CD4-positive, alpha-beta T cell treated with Interleukin-2 at 100 ng/mL for 4 hours (primary cell): ENCODE measurements at places on chromosomes 3 and 15.

GRCh38 chr3:118472586-118472985 is 562.1 kb downstream of the IGSF11 start:
- no peak for DNase-seq

GRCh38 chr3:123511084-123511483 is 62.2 kb upstream of the ADCY5 start:
- DNase-seq = no peak

DNA sequence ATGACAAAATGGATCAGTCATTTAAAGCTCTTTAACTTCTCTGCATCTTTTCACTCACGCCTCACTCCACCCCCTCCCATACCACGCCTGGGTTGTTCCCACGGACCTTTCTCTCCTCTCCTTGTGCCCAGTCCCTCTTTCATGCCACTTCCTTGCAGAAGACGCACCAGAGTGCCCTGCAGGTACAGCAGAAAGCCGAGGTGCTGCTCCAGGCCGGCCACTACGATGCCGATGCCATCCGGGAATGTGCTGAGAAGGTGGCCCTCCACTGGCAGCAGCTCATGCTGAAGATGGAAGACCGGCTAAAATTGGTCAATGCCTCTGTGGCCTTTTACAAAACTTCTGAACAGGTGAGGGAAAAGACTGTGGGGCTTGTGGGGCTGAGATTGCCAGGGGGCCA is 296.1 kb upstream of the UMPS start:
- no peak for DNase-seq

- DNase-seq = no peak
Measured at GRCh38 chr3:141334627-141335250, 33.6 kb upstream of the ZBTB38 start.

DNA sequence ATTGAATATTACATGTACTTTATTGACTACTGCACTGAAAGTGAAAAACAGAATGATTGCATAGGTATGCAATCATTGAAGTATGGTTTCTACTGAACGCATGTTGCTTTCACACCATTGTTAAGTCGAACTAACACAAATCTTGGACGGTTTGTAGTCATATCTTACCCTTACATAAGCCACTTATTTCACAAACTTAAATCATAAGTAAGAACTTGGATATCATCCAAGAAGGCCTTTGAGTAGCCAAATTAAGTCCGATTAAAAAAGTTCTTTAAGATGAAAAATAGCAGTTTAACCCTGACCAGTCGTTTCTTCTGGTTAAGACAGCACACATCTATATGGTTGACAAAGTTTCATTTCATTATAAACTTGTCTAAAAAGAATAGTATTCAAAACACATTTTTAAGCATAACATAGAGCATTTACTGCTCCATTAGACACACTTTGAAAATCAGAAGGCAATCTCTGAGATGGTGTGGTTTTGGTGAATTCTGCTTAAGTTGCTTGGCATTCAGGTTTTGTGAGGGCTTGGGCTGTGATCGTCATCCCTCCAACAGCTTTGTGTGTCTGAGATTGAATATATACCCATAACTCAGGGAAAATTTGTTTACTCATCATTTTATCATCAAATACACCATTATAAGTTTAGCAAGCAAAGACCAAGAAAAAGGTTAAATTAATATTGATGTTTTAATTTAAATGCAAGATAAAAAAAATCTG is 92.2 kb downstream of the NFKBIZ start:
- no peak for DNase-seq

GRCh38 chr15:67267951-67268941 is 13.7 kb downstream of the IQCH start:
- no peak for DNase-seq

- DNase-seq = no peak
Measured at GRCh38 chr15:70137967-70138366, 40.2 kb upstream of the TLE3 start.

DNA sequence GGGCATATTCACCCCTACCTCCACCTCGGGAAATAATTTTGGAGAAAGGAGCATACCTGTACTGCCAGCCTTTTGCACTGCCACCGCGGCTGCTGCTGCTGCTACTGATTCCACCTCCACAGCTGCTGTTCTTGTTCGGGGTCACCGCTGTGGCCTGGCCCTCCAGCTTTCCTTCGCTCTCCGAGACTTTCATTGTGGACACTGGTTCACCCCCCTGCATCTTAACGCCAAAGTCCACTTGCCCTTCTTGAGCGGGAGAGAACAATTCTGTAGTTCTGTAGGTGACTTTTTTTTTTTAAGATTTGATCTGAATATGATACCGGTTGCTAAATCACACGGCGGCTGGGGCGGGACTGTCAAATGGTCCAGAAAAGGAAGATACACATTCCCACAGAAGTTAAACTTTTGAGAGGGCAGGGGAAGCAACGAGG is 701 bp downstream of the OSBPL11 start:
- DNase-seq = no peak

GRCh38 chr3:70387889-70388288 is 75.5 kb upstream of the MDFIC2 start:
- DNase-seq = no peak

DNA sequence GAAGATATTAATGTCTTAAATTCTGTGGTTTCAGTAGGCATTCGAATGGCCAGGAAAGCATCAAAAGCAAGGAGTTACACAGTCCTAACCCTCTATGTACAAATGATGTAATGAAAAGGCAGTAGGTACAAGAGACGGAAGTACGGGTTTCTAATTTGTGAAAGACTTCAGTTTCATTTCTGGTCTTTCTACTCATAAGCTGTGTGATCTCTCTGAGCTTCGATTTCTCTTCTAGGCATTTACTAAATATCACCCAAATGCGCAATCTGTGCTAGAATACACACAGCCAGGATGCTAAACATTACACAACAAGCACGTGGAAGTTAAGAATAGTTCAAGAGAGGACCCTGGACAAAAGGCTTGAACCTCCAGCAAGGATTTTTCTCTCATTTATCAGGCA is 17.9 kb upstream of the STIMATE start:
- no peak for DNase-seq

- no peak for DNase-seq
Measured at GRCh38 chr15:55965091-55965490, 28.3 kb downstream of the NEDD4 start.

DNA sequence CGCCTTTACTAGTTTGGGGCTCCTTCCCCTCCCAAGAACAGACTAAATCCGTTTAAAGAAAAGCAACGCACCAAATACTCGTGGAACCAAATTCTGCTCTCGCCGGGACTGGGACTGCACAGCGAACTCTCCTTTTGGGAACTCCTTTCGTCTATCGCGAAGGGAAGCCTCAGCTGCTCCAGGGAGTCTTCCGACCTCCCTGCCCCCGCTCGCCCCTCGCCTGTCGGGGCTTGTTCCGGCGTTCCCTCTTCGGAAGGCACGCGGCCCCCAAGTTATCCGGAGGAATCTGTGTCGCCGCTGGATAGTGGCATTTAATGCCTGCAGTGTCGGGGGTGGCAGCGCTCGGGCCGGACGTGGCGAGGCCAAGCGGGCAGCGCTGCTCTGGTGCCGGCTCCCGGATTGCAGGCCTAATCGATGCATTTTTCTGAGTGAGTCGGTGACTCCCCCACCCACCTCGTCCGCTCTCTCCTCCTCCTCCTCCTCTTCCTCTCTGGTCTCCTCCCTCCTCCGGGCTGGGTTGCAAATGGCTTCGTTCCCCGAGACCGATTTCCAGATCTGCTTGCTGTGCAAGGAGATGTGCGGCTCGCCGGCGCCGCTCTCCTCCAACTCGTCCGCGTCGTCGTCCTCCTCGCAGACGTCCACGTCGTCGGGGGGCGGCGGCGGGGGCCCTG is at the start of gene TRIM71:
TRIM71 (plus strand) TSS at position 440 of the 671 bp plus-strand sequence; CDS start at position 524, 84 bp downstream.
- no peak for DNase-seq

DNA sequence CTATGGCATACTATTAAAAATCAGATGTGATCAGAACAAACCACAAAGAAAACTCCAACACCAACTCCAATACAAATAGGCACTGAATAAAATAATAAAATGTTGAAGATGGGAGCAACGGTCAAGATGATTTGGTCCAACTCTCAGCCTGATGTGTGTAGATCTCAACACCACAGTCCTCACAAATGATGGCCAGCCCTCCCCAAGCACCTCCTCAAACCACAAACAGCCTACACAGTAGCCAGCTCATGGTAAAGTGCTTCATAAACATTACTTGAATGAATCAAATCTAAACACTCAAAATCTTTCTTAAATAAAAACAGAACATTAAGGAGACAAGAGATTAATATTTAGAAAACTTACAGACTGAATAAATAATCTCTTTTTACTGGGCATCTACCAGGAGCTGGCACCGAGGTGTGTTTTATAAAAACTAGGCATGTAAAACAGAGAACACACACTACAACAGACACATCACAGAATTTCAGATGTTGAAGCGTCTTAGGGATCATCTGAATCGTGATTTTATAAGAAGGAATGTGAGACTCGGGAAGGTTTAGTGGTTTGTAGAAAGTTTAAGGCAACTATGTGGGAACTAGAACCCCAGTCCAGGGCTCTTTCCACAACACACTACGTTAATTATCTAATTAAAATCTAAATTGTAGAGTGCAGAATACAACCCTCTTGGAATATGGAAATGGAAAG is 102.4 kb downstream of the MYLK start:
- DNase-seq = no peak

DNA sequence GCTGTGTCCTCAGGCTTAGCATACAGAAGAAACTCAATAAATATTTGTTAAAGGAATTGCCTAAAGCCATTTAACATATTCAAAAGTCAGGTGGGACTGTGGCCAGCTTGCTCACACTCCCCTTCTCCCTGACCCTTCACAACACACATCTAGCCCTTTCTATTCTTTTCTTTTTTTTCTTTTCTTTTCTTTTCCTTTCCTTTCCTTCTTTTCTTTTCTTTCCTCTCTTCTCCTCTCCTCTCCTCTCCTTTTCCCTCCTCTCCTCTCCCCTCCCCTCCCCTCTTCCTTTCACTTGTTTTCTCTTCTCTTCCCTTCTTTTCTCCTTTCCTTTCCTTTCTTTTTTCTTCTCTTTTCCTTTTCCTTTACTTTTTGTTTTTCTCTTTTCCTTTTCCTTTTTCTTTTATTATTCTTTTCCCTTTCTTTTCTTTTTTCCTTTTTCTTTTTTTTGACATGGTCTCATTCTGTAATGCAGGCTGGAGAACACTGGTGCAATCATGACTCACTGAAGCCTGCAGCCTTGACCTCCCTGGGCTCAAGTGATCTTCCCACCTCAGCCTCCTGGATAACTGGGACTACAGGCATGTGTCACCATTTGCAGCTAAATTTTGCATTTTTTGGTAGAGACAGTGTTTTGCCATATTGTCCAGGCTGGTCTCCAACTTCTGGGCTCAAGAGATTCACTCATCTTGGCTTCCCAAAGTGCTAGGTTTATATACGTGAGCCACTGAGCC is 377.8 kb downstream of the GRM7 start:
- DNase-seq = no peak

DNA sequence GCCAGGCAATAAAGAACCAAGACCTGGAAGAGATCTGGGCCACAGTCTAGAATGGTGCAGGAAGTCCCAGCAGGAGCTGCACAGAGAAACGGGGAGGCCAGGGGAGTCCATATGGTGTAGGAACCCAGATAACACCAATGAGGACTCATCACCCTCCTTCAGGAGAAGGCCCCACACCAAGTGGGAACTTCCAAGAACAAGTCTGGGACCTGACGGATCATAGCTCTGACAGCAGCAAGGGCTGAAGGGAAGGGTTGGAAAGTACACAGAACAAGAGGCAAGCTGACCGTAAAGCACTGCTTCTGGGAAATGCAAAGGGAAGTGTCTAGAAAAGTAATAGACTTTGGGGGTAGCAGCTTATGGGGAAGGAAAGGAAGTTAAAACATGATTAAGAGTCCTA is 34.5 kb downstream of the ANO10 start:
- no peak for DNase-seq

DNA sequence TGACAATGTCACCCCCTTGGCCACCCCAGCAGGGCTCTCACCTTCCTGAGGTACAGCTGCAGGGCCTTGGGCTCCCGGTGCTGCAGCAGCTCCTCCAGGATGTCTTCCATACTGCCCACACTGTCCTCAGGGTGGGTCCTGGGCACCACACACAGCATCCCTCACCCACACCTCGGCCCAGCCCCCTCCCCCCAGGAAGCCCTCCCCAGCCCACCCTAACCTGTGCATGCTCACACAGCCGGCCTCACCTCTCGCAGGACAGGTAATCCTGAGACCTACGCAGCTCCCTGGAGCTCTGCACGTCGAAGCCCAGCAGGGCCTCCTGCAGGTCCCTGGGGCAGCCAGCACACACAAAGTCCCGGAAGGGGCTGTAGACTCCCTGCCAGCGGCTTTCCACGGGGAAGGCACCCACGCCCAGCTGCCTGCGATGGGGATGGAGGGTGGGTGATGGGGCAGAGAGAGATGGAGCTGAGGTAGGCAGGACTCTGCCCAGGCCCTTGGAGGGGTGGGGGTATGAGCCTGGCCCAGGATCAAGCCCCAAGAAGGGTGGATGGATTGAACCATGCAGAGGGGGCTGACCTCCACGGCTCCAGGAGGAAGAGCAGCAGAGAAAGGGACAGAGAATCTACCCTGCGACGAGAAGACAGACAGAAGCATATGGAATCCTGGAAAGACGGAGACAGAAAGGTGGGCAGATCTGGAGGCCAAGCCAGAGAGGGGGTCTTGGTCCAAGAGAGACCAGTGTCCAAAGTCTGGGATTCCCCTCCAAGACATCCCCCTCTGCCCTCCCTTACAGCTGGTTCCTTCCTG is 16.7 kb downstream of the ALS2CL start:
- no peak for DNase-seq

- DNase-seq = no peak
Measured at GRCh38 chr3:64856106-64856505, 168.3 kb upstream of the ADAMTS9 start.

DNA sequence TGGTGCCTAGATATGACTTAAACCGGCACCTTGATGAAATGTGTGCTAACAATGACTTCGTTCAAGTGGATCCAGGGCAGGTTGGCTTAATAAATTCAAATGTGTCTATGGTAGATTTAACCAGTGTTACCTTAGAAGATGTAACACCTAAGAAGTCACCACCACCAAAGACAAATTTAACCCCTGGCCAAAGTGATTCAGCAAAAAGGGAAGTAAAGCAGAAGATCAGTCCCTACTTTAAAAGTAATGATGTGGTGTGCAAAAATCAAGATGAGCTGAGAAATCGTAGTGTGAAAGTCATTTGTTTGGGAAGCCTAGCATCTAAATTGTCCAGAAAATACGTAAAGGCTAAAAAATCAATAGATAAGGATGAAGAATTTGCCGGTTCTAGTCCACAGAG is 1.1 kb downstream of the FAN1 start:
- DNase-seq = no peak

DNA sequence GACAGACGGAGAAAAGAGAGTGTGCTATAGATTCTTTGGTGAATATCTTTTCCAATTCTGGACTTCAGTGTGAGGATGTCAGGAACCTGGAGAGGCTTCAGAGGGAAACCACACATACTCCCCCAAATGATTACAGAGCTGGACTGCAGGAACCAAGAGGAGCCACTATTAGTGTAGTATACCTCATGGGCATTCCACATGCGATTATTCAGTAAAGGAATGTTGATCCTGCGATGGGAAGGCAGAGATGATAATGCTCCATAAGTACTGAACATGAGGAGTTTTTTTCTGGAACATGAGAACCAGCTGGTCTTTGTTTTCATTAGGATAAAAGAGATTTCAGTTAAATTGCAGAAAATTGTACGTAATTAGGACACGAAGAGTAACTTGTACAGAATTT is 18.7 kb downstream of the STARD9 start:
- DNase-seq = no peak
